ENCODE measurements at places on chromosomes 4 and X.

GRCh38 chr4:174135936-174136406 is 147.5 kb downstream of the FBXO8 start:
- no peak for DNase-seq

GRCh38 chr4:168451744-168452390 is 28.4 kb downstream of the DDX60L start:
- no peak for DNase-seq

GRCh38 chr4:51845711-51846110 is 2.8 kb downstream of the DCUN1D4 start:
- DNase-seq = no peak

DNA sequence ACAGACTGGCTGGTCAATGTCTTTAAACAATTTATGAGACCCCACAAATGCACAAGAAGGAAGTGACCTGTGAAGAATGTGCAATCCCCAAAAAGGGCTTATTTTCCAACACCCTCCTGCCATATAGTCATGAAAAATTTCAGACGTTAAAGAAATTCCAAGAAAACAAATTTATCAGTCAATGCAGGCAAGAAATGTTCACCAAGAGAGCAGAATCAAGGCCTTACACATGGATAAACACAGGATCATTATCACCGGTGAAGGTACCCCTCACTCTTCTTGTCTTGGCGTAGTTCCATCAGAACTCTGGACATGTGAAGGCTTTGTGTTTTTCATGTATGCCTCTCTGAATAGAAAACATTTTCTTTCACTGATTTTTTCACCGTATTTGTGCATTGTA is 186.7 kb upstream of the GALNTL6 start:
- DNase-seq = no peak

- peak; percentile 42 for DNase-seq
Measured at GRCh38 chrX:129777218-129778030, 2.3 kb upstream of the SASH3 start.

- peak; percentile 44 for DNase-seq
Measured at GRCh38 chr4:15003401-15003890, 1.2 kb downstream of the CPEB2 start.

DNA sequence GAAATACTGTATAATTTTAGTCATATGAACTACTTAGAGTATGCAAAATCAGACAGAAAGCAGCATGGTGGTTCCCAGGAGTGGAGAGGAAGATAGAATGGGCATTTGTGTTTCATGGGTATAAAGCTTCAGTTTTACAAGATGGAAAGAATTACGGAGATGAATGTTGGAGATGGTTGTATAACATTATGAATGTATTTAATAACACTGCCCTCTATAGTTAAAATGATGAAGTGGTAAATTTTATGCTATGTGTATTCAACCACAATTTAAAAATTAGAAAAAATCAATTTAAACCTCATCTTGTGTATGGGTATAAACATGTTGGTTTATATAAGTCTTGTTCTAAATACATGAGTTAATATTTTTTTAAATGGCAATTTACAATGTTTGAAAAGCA is 521.1 kb downstream of the FSTL5 start:
- no peak for DNase-seq

DNA sequence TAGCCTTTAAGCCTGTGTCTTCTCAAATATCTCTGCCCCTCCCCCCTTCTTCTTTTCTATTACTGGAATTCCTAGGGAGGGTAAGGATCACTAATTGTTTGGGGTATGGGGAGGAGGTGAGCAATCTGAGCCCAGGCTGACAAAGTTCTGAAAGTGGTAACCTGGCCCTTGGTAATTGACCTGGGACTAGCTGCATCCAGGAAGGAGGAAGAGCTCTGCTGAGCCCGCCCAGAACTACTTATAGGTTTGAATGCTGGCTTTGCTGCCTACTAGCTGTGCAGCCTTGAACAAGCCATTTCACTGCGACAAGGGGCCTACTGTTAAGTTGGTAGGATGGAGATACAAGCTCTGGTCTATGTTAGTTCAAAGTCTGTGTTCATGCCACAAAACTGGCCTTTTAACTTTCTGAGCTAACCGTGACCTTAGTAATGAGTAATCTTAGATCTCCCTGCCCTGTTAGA is 37.8 kb downstream of the DGKK start:
- DNase-seq = no peak

DNA sequence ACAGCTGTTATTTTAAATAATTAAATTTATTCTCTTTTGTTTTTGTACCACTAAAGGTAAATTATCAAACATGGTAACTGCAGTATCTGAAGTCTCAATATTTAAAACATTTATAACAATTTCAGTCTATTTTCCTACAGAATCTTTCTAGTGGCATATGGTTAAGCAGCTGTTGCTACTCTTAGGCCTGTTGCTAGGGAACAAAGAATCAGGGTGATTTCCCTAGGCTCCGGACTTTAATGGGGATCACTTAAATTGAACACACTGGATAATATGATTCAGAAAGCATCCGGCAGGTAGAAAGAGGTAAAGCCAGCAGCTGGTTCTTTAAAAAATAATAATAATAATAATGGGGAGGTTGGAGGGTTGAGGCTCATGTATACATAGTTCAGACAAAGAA is 17.6 kb downstream of the FBXO8 start:
- no peak for DNase-seq

DNA sequence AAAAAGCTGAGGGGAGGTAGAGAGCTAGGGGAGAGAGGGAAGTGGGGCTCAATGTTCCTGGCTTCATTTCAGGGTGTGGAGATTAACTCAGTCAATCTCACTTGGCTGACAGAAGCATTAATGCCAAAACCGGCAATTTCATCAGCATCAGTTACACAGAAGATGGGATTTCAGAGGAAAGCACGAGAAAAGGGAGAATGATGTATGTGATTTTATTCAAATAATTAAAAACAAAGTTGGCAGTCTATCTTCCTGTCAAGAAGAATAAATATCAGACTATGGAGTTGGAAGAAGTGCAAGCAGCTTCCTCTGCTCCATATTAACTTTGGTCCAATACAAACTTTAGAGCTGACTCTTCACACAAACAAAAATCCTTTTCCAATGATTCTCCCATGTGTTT is 29.6 kb upstream of the HCCS start:
- DNase-seq = no peak

GRCh38 chrX:108945883-108946523 is 209.6 kb upstream of the IRS4 start:
- no peak for DNase-seq

DNA sequence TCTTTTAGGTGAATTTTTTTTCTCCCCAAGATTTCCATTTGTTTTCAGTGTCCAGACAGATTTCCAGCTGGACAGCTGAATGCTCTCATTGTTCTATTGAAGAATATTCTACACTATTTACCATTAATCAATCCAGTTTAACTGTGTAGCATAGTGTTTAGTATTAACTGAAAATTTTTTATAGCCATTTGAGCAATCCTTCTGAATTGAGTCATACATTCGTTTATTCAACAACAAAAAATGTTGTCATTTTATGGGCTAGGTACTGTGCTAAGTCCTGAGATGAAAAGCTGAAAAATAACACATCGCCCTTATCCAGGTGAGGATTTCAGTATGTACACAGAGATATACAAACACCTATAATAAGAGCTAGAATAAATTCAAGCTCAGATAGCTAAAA is 223.3 kb downstream of the COL25A1 start:
- DNase-seq = no peak

DNA sequence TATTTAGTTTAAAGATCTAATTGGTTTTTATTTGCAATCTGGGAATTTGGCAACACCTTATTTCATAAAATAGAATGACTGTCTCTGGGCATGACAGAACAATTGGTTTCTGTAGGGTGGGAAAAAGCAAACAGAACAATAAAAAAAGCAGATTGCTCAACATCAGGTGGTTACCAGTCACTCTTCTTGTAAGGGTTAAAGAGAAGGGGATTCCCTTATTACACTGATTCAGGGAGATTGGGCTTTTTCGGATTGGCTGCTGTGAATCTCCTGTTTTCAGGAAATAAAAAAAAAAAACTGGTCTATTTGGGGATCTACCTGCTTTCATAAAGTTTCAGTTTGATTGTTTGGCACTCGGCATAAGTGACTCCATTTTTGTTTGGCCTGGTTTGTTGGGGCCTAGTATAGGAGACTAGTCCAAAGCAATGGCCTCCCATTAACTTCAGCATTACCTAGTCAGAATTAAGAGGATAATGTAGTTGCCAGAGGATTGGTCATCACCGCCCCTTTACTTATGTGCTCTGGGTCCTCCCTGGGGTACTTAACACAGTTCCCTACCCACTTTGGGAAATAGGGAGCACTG is 380.5 kb downstream of the IDS start:
- no peak for DNase-seq

All from activated T-helper 1 cell treated with anti-CD3 and anti-CD28 coated beads, Interleukin-2, amount 50 U/mL, for 16 hours (primary cell).